ENCODE measurements at places on chromosomes 3 and 15.

- no peak for DNase-seq
These were observed 54.2 kb downstream of the B3GALNT1 start for GRCh38 chr3:161050935-161051334.

- no peak for DNase-seq
These were observed 50.1 kb upstream of the TLE3 start for GRCh38 chr15:70147778-70148177.

DNA sequence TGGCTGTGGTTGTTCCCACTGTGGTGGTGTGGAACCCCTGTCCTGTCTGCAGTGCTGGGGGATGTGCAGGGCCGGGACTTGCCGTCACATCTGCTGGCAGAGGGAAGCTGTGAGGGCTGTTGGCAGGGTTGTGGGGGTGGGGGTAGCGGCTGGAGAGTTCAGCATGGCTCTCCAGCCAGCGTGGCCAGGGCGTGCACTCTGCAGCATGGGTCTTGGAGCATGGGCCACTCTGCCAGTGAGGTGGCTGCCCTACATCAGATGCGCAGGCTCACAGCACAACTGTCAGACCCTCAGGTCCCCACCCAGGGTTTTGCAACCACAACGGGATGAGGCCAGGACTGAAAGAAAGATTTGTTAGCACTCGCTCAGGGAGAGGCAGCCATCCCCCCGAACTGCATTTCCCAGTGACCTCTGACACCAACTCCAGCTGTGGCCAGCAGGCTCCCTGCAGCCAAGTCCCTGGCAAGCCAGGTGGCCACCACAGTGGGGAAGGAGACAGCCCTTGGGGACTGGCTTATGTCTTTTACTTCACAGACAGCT, 237.7 kb upstream of the LYSMD4 start:
- DNase-seq: no peak

DNA sequence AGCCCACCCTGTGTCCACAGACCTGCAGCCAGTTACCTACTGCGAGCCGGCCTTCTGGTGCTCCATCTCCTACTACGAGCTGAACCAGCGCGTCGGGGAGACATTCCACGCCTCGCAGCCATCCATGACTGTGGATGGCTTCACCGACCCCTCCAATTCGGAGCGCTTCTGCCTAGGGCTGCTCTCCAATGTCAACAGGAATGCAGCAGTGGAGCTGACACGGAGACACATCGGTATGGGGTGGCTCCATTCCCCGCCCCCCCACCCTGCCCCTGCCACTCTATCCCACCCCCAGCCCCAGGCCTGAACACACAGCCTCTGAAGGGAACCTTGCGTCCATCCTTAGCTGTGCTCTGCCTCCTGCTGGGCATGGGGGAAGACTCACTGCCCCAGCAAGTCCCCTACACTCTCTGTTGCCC, 73.2 kb downstream of the AAGAB start:
- DNase-seq: no peak

DNA sequence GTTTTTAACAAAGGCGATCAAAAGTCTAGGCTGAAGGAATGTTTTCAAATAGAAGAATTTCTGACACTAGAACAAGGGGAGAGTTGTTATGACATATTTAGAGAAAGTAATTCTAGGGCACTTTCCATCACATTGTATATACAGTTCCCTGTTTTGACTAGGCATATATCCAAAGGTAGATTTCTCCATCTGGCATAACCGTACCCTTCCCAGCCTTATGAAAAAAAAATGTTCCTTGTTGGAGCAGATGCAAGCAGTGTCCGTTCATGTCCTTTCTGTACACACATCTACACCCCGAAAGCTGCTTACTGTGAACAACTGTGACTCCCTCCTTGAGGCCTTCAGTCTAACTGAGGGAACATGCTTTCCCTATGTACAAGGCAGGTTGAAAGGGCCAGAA, 271.7 kb upstream of the GBE1 start:
- DNase-seq: no peak

DNA sequence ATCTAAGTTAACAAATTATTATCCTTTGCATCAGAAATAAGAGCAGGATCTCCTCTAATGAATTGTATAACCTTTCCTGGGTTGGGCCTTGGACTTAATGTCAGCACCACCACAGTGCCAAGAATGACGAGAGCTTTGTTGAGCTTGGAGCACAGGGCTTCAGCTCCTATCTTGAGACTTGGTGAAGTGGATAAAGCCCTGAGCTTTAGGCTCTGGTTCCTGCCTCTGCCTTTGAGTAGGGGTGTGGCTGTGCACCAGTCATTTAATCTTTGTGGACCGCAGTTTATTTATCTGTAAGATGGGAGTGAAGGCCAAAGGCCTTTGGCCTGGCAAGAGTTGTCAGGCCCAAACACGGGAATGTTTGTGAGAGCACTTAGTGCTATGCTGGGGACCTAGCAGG, 162.2 kb downstream of the VGLL4 start:
- DNase-seq: no peak

All from GM12892 (cell line).